ENCODE measurements at places on chromosomes 11 and 22.

DNA sequence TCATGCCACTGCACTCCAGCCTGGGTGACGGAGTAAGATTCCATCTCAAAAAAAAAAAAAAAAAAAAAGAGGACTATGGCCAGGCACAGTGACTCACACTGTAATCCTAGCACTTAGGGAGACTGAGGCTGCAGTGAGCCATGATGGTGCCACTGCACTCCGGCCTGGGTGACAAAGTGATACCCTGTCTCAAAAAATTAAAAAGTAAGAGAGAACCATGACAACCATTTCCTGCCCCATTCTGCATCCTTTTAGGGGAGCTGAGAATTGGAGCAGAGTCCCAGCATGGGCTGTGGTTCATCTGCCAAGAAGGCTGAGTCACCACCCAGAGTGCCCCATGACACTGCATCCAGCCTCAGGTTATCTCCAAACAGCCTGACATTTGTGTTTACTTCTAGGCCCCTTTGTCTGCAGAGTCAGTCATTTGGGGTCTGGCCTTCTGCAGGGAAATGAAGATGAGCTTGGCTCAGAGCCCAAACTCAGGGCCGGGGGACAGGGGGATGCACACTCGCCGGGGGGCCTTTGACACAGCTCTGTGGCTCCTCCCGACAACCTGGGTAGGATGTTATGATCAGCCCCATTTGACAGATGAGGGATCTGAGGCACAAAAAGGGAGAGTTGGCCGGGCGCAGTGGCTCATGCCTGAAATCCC lies 4.7 kb downstream of the CSDC2 start:
- DNase-seq: no peak

- no peak for DNase-seq
These were observed 94.7 kb downstream of the CACNA1I start for GRCh38 chr22:39665229-39665628.

DNA sequence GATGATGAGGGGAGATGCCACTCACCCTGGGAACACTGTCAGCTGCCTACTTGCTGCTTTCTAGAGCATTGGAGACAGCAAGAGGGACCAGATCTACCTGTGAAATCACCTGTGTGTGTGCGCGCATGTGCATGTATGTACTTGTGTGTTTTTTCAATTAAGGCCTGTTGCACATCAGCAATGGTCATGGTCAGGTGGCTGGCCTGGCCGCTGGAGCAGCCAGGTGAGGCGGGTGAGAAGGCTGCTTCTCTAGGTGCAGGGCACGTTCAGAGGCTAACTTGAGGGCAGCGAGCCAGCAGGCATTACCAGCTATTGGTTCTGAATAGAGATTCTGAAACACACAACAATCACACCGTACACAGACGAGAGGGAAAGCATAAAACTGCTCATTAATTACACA lies 65.1 kb downstream of the PARVG start:
- no peak for DNase-seq

GRCh38 chr11:1847926-1848639 lies 4.8 kb upstream of the LSP1 start:
- DNase-seq: no peak

DNA sequence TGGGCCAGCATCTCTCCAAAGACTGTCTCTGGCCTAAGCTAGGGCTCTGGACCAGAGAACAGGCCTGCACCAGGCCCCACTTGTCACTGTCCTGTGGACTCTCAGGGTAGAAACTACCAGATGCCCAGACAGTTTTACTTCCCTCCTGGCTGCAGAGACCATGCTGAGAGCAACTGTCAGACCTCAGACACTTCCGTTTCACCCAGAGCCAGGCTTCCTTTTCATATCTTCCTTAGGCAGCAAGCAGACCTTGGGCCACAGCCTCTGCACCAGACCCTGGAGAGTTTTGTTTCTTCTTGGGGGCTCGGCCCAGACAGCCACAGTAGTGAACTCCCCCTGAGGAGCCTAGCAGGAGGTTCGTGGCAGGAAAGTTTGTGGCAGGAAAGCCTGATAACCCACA lies 12.1 kb upstream of the FCHSD2 start:
- peak; percentile 9 for DNase-seq
